ENCODE measurements at places on chromosomes 4 and X. TPM values are rescaled to one million over a fixed set of nuclear protein-coding genes. Genes with fewer than 3 reads are reported as not detected.
A peak's percentile ranks its signal among the peaks of the same experiment; 100 is the strongest.

DNA sequence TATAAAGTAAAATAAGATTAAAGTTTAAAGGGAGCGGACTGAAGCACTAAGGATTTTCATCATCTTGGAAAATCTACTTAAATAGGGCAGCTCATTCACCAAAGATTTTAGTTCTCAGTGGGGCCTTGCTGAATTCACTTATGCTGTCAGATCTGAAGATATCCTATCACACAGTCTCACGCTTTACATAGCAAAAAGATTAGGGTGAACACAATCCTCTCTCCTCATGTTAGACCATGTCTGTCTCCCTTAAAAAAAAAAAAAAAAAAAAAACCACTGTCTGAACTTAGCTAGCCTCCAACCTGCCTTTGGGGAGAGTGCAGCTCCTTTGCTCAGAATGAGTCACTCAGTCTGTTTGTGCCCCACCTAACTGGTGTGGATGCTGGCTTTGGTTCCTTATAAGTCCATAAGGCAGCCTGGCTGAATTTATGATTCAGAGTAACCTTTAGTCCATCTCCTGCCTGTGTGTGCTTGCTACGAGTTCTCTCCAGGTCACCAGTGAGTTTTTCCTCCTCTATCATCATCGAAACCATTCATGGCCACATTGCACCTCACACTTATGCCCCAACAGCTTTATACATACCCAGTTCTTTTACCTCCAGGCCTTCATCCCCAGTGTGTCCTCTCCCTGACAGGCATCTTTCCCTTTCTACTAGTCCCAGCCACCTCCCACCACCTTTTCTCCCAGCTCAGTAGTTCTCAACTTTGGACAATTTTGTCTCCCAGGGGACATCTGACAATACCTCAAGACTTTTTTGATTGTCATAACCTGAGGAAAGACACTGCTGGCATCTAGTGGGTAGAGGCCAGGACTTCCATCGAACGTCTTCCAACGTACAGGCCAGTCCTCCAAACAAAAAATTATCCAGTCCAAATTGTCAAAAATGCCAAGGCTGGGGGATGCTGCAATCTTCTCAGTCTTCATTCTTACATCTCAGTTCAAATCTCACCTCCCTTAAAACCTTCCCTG lies 220.7 kb upstream of the EMCN start:
- no peak for DNase-seq

- DNase-seq = no peak
Measured at GRCh38 chr4:113179091-113179490, 129.6 kb downstream of the ANK2 start.

GRCh38 chr4:52551487-52551886 lies 107.6 kb downstream of the USP46 start:
- DNase-seq = peak; percentile 76

DNA sequence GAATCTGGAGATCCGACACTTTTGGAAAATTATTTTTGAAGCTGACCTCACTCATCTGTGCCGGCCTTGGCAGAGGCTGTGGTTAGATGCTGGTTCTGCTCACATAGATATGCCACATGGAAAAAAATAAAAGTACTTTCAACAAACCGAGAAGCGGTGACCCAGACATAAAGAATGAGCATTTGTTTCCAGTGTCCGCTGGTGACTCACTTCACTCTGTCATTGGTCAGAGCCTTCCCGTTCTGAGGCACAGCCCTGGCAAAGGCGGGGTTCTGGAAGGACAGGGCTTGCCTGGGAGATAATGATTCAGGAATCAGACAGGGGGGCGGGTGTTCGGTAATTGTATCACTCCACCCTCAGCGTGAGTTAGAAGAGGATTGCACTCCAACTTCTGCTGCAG lies 172.4 kb upstream of the MXRA5 start:
- DNase-seq = peak; percentile 55

GRCh38 chr4:14871676-14872430 lies 130.4 kb upstream of the CPEB2 start:
- no peak for DNase-seq

- no peak for DNase-seq
Measured at GRCh38 chrX:13257223-13258051, 62.4 kb downstream of the ATXN3L start.

- DNase-seq = no peak
Measured at GRCh38 chrX:110561034-110561433, 202.4 kb downstream of the RTL9 start.

DNA sequence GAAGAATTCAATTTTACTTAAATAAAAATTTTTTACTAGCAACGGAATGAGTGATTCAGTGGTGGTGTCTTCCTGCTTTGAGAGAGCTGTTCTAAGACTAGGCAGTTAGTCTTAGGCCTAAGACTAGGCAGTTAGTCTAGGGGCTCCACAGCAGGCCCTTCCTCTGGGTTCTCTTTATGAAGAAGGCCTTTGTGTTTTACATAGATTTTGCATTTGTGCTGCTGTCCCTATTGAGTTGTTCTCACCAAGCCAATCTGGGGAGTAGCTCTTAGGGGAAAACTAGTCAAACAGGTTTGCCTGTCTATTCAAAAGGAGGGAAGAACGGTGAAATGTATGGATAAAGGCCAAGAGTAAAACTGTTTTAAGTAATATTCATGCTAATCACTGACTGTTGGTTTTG lies 7.6 kb downstream of the UGT8 start:
- DNase-seq = no peak

DNA sequence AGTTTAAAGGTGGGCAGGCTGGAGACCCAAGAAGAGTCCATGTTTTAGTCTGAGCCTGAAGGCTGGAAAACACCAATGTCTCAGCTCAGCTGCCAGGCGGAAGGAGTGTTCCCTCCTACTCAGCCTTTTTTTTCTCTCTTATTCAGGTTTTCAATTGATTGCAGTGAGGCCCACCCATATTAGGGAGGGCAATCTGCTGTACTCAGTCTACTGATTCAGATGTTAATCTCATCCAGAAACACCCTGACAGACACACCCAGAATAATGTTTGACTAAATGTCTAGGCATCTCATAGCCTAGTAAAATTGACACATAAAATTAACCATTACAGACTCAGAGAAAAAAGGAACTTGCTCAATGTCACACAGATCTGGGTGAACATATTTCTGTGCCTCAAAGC lies 347.1 kb downstream of the GBA3 start:
- no peak for DNase-seq

DNA sequence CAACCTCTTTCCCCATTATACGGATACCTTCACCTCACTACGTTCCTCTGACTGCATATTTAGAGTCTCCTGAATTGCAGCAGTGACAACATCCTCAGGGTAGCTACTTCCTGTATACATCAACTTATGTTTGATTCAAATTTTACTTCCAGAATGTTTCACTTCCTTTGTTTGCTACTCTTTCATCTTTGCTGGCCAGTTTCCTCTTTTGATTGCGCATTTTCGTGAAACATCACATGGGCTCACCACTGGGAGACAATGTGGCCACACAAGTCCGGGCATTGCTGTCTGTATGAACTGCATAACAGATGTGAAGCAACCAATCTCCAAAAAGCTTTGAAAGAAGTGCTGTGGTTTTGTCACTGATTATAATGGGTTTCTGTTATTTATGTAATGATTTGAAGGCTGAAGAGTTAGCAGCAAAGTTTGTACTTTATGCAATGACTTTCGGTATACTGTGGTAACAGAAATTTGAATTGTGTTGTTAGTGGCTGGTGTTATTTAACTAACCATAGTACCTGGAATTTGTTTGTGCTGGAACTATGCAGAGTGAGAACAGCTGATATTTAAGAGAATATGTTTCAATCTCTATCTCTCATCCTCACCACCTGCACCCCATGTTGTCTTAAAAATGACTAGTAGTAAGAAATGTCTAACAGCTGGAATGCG lies 7.4 kb downstream of the SNCA start:
- no peak for DNase-seq

- no peak for DNase-seq
Measured at GRCh38 chr4:170651786-170652185, 562.0 kb upstream of the AADAT start.

The PLP1 gene
- total RNA-seq = 14.0 TPM

The HERC5 gene
- total RNA-seq = 3.5 TPM

The FOXP3 gene
- not detected for total RNA-seq

The DDIT4L gene
- 1.5 TPM for total RNA-seq

The SULT1E1 gene
- total RNA-seq = not detected

The ITGB1BP2 gene
- 113 TPM for total RNA-seq

All from right cardiac atrium (tissue), 5 donors.